ENCODE measurements at places on chromosomes 7 and 10.

- DNase-seq: no peak
Measured at GRCh38 chr7:2063563-2064260, 169.0 kb downstream of the MAD1L1 start.

- DNase-seq: peak; percentile 33
Measured at GRCh38 chr7:135335628-135336139, 102.0 kb downstream of the STRA8 start.

GRCh38 chr10:100728928-100729861 lies 16.2 kb upstream of the PAX2 start:
- DNase-seq: peak; percentile 42

DNA sequence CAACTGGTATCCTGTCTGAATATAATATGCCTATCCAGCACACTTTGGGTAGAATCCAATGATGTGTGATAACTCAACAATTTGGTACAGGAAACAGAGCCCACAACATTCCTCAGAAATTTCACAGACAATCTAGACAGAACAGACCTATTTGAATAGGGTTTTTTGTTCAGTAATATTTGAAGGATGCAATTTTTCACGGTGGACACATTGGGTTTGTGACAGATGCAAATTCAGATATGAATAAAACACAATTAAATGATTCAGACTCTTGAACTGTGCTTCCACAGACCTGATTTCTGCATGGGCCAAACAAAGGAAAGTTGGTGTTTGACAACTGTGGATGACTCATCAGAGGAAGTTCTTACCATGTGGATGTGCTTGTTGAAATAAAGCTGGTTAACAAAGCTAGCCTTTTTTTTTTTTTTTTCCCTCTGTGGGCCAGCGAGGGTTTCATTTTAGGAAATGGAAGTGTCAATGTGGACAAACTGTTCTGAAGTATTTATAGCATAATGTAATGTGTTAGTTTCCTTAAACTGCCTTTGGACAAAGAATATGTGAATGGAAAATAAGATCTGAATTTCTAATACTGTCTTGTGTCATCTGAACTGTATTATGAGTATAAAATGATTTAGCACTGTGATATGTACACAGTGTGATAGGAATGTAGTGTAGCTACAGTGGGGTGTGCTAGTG lies 43.2 kb upstream of the FAM133B start:
- DNase-seq: peak; percentile 88

DNA sequence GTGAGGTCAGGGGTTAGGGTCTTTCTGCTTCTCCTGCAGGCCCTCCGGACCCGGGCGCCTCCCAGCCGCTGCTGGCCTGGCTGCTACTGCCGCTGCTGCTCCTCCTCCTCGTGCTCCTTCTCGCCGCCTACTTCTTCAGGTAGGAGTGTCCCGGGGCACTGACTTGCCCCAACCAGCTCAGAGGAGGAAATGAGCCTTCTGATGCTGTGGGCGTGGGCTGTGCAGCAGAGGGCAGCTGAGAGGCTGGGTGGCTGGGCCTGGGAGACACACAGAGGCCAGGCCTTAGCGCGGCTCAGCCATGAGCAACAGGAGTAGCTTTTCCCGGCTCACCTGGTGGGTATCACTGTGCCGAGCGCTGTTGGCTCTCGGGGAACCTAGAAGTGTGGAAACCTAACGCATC lies 78.9 kb downstream of the MKI67 start:
- DNase-seq: peak; percentile 77

GRCh38 chr10:73968098-73968521 lies 29.8 kb upstream of the VCL start:
- no peak for DNase-seq

- no peak for DNase-seq
Measured at GRCh38 chr10:128927497-128928161, 539.4 kb upstream of the MGMT start.

GRCh38 chr10:6039711-6040110 lies 22.5 kb downstream of the IL2RA start:
- DNase-seq: no peak

GRCh38 chr10:64109926-64110495 lies 588.8 kb downstream of the REEP3 start:
- DNase-seq: no peak

DNA sequence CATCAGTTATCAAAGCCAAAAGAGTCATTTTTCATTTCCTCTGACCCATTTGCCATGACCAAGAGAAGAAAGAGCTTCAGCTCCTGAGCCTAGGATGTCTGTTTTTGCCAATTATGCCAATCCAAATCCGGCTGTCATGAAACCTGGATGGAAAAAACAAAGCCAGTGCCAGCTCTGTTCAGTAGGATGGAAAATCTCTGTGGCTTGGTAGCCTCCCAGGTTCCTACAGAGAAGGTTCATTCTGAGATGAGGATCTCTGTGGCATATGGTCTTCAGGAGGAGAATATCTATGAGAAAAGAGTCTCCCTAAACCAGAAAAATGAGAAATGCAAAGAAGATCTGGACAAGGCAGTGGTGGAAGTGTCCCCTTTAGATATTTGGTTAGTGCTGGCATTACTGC lies 475.4 kb downstream of the CNTNAP2 start:
- no peak for DNase-seq

GRCh38 chr7:152571068-152571467 lies 104.9 kb downstream of the XRCC2 start:
- DNase-seq: no peak

- DNase-seq: no peak
Measured at GRCh38 chr10:3783682-3784432, 1.2 kb downstream of the KLF6 start.

DNA sequence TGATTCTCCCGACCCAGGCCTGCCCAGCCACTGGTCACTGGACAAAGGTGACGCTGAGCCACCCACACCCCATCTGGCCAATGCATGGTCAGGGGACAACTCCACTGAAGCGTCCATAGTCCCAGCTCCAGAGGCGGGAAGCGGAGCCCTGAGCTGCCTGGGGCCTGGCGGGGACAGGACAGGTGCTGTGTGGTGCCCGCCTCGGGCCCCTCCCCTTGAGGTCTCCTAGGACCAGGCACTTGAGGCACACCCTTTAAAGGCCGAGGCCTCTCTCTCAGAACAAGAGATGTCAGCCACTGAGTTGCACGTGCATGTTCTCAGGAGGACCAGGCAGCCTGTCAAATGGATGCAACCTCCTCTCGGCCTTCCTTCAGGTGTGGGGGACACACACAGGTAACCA lies 52.5 kb upstream of the PPP2R2D start:
- DNase-seq: no peak

DNA sequence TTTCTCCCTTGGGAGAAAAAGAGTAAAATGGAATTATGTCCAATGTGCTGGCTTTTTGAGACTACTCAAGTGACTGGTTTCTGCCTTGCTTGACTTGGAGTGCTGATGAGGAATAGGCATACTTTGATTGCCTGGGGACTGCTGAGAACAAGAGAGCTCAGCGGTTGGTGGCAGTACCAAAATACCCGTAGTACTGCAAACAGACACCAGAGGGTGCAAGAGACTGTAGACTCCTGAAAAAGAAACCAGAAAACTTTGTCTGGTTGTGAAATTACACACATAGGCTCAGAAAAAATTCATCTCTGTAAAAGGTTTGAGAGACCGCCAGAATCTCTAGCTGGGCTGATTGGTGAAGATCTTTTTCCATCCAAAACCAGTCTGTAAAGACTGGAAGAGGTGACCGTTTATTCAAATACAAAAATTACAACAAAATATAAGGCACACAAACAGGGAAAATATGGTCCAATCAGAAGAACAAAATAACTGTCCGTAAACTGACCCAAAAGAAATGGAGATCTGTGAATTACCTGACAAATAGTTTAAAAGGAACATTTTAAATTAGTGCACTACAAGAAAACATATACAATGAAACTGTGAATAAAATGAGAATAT lies 18.5 kb downstream of the BICC1 start:
- DNase-seq: peak; percentile 44

DNA sequence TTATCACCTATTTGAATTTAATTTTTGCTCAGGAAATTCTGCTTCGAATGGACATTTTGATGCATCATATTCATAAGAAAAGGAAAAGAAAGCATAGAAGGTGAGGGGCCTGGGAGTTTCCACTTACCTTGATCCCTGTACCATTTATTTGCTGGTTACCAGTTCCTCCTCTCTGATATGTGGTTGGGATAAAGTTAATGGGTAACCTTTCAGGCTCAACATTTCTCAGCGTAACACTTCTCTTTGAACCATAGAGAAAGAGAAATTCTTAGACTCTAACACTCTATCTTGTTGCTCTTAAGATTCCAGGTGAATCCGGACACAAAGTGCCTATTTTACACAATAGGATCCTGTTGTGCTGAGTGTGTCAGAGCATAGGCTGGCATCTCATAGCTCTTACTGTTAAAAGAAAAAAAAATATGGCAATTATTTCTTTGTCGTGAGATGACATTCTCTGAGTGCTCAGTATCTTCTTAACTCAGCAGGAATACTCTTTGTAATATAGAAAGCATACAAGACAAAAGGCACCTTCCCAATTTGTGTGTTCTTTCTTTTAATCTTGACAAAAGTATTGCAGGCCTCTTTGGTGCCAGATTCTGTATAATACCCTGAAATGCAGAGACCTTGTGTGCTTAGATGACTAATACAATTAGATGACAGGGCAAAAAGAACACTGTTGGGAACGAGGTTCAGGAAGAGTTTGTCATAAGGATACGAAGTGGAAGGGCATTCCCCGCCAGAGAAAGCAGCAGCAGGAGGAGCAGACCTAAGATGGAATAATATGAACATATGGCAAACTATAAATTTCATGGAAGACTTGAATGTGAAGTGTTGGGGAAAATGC lies 689.6 kb downstream of the NRG3 start:
- DNase-seq: no peak

- peak; percentile 63 for DNase-seq
Measured at GRCh38 chr7:106640368-106641141, 20.4 kb downstream of the CCDC71L start.

DNA sequence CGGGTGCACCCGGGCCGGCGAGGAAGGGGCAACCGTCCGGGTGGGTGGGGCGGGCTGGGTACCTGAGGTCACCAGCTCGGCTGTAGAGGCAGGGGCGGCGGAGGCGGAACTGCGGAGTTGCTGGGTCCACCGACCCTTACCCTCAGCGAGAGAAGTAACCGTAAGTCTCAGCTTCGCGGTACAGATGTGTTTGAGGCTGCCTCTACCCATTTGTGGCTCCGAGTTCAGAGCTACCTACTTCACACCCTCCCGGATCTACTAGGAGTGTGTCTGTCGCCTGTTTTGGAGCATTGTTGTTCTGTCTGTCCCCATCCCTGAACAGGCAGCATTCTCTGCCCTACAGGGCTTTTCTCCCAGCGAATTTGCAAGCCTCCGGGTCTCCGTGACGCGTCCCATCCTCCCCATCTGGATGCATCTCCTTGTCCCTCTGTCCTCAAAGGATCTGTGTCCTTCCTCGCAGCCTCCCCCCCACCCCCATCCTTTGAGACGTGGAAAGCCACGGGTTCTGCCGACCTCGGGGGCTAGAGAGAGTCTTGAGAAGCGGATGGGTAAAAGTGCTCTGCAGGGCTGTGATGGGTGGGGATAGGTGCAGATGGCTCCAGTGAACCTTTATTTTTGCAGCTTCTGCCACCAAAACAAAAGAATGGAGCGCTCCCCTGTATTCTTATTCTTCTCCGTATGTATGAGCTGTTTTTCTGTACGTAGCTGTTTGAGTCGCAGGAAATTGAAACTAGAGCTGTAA lies 757 bp downstream of the ANKIB1 start:
- no peak for DNase-seq

- DNase-seq: no peak
Measured at GRCh38 chr10:86113044-86113443, 253.6 kb downstream of the GRID1 start.

DNA sequence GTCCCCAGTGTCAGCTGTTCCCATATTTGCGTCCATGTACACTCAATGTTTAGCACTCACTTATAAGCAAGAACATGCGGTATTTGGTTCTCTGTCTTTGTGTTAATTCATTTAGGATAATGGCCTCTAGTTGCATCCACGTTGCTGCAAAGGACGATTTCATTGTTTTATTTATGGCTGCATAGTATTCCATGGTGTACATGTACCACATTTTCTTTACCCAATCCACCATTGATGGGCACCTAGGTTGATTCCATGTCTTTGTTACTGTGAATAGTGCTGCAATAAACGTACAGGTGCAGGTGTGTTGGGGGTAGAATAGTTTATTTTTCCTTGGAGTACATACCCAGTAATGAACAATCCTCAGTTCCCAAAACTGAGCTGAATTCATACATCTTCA lies 24.3 kb upstream of the TRIM56 start:
- no peak for DNase-seq

GRCh38 chr10:97000487-97001182 lies 168.5 kb downstream of the LCOR start:
- peak; percentile 90 for DNase-seq

- DNase-seq: no peak
Measured at GRCh38 chr10:24695452-24695851, 28.2 kb downstream of the ARHGAP21 start.

DNA sequence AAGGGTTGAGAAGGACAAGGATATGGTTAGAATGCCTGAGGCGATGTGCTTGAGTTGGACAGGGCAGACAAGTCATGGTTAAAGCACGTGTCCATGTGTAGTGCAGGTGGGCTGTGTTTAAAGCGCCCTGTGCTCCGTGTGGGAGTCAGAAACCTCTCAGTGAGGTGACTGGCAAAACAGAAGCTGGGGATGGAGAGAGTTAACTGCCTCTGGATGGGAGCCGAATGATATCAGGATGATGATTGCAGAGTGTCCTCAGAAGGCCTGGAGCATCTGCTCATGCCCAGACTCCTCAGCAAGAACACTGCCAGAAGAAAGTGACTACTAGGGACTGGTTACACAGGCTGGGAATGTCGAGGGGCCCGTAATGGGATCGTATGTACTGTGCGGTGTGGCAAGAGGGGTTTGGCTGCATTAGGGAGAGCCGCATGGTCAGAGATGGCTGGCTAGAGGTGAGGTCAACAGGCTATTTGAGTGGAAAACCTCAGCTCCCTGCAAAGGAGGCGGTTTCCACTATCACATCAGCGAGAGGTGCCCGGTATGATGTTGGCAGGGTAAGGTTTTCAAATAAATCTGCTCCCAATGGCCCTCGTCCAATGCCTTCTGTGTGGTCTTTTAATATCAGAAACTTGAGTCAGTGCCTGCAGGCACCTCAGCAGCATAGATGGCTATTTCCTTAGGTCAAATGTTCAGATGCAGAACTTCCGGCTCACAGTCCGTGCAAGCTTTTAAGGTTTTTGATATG lies 26.1 kb upstream of the MRC1 start:
- peak; percentile 97 for DNase-seq

GRCh38 chr10:44566786-44567185 lies 181.9 kb upstream of the CXCL12 start:
- DNase-seq: no peak

GRCh38 chr7:130345725-130346124 lies 1.1 kb downstream of the CPA5 start:
- no peak for DNase-seq

- peak; percentile 38 for DNase-seq
Measured at GRCh38 chr7:100585511-100586265, at the start of gene LRCH4. Gene LRCH4, minus strand, starts transcription at chr7:100586129. Its CDS starts 29 bp downstream, at chr7:100586100.

- DNase-seq: no peak
Measured at GRCh38 chr10:71447676-71448075, 51.0 kb downstream of the CDH23 start.

Data from NCI-H226 (cell line).